ENCODE measurements at places on chromosomes 16 and 17. TPM values are rescaled to one million over a fixed set of nuclear protein-coding genes. Genes with fewer than 3 reads are reported as not detected.

TBC1D3E gene
- polyA plus RNA-seq: not detected

- DNase-seq: no peak
Observed at GRCh38 chr16:79150632-79151310, 449.8 kb downstream of the MAF start.

DNA sequence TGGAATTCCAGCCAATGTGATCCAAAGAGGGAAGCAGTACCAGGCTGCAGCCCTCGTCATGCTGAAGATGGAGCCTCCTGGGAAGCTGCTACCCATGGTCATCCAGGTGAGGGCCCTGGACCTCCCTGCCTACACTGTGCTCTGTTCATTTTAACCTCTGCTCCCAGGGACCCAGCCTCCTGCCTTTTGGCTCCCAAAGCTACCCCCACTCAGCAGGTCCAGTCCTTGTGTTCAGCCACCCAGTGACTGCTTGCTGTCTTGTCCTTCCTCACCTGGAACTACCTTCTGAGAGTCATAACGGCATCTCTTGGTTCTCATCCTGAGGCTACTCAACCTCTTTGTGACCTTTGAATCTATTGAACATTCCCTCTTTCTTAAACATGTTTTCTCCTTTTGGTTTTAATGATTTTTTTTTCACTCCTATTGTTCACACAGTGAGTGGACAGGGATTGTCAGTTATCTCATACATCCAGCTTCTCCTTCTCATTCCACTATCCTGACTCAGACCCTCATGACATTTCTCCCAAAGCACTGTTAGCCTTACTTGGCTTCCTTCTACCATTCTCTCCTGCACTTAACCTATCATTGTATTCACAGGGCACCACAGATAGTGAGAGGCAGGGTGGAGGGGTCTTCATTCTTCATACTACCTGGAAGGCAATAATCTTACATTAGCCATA, 53.3 kb downstream of the GOSR1 start:
- DNase-seq: no peak

DNA sequence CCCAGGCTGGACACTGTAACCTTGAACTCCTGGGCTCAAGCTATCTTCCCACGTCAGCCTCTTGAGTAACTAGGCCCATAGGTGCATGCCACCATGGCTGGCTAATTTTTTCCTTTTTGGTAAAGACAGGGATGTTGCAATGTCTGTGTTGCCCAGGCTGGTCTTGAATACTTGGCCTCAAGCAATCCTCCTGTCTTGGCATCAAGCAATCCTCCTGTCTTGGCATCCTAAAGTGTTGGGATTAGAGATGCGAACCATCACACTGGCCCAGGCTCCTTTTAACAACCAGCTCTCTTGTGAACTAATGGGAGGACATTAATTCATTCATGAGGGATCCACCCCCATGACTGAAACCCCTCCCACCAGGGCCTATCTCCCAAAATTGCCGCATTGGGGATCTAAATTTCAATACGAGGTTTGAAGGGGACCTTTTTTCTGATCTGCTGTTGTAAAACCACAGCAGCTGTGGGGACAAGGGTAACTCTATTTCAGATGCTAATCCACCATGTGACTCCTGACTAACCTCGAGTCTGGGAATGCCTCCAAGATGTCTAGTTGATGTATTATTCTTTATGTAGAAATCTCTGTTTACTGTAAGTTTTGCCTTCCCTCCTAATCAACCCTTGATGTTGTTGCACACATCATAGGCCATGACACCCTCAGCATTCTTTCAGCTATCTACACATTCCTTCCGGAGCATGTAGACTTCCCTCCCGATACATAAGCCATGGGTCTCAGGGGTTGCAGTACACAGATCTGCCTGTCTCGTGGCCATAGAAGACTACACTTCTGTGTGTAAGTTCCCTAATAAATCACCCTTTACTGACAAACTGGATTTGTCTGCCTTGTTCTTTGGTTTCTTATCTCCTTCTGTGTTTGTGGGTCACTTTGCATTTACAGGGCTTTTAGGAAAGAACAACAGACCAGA, 37.6 kb downstream of the RNF112 start:
- DNase-seq: no peak
